Thoracic aorta (tissue), 2 donors: ENCODE measurements at places on chromosomes 13 and 19.

- DNase-seq = peak; percentile 76
Measured at GRCh38 chr19:40420766-40421765, 4.7 kb downstream of the SERTAD1 start.

DNA sequence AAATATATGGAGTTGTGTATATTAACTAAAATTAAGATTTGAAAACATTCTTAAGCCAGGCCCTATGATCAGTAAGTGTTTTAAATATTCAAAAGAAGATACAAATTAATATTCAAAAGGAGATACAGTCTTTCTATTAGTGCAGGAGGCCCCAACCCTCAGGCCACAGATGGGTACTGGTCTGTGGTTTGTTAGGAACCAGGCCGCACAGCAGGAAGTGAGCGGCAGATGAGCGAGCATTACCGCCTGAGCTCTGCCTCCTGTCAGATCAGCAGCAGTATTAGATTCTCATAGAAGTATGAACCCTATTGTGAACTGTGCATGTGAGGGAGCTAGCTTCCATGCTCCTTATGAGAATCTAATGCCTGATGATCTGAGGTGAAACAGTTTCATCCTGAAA, 232.9 kb downstream of the FOXO1 start:
- DNase-seq = no peak

DNA sequence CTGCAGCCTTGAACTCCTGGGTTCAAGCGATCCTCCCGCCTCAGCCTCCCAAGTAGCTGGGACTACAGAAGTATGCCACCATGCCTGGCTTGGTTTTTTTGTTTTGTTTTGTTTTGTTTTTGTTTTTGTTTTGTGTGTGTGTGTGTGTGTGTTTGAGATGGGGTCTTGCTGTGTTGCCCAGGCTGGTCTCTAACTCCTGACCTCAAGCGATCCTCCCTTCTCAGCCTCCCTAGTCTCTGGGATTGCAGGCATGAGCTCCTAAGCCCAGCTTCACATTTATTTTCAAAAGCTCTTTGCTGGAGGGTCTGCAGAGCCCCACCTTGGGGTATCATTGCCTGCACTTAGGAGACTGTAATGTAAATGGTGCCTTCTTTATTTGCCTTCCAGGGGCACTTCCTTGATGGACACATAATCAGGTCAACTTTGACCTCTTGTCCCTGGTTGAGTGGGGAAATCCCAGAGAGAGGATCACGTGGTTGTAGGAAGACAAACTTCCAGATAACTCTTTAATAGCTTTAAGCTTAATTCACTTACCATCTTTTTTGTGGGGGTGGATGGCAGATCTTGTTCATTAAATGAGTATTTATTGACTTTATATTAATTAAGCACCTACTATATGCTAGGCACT, 72.9 kb upstream of the NPAS1 start:
- no peak for DNase-seq

- no peak for DNase-seq
Measured at GRCh38 chr19:33545217-33545981, 23.8 kb upstream of the PEPD start.

- DNase-seq = no peak
Measured at GRCh38 chr13:39682310-39682709, 26.8 kb downstream of the COG6 start.

DNA sequence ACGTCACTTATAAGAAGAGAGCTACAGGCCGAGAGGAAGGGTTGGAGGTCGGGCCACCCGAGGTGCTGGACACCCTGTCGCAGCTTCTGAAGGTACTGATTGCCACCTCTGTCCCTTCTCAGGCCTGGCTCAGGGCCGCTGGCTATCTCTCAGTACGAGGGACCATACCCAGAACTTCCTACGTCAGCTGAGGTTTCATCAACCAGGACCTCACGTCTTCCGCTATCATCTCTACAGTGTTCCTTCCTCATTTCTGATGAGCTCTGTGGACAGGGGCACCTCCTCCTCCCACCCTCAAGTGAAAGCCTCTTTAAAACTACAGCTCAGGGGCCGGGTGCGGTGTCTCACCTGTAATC, 58.2 kb upstream of the USE1 start:
- no peak for DNase-seq

- DNase-seq = no peak
Measured at GRCh38 chr19:1807695-1808394, 4.2 kb downstream of the ATP8B3 start.

DNA sequence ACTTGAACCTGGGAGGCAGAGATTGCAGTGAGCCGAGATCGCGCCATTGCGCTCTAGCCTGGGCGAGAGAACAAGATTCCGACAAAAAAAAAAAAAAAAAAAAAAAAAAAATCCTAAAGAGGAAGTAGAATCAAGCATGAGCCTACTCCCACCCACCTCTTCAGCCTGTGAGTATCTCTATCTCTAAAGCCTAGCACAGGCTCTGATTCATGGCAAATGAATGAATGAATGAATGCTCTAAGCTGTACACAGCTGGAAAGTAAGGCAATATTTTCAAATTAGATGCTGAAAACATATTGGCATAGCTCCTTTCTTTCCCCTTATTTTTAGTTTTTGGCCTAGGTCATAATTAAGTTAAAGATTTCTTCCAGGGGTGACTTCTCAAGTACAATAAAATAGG, 35.7 kb upstream of the FAM216B start:
- no peak for DNase-seq

DNA sequence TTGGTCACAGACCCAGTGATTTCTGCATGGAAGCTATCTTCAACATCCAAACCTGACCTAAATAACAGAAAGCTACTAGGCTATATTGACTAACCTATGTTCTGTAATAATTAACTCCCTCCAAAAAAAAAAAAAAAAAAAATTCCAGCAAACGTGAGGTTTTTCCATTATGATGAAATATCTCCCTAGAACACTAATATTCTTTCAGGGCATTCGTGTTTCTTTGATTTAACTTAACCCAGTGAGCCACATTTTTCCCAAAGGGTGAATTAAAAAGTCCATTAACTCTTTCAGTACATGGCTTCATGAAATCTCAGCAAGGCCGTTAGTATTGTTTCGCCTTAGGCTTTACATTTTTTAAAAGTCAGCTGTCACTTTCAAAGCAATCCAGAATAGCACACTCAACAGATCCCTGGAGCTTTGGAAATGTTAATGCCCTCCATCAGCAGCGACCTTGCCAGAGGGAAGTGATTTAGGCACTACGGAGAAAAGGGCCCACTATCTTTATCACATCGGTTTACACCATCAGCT, 175.8 kb downstream of the DCT start:
- no peak for DNase-seq

GRCh38 chr13:97001636-97002035, 7.4 kb upstream of the OXGR1 start:
- DNase-seq = no peak
